ENCODE measurements at places on chromosomes 7 and 10.

GRCh38 chr7:93018716-93019115 lies 99.1 kb downstream of the SAMD9 start:
- no peak for DNase-seq

DNA sequence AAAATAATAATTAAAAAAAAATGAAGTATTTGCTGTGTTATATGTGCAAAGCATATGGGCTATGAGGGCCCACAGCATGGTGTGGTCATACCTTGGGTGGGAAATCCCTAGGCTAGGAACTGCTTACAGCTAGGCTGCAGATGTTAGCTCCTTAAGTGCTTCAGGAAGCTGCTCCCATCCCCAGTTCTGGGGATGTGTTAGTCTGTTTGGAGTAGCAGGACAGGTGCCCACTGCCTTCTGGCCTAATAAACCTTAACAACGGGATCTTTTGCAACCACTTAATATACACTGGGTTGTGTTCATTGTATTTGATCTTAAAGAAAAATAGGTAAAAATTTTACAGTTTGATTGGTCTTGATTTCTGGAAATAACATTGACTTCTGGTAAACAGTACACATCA lies 46.3 kb downstream of the HK1 start:
- no peak for DNase-seq

- DNase-seq: no peak
Observed at GRCh38 chr7:151864081-151864480, 12.8 kb downstream of the PRKAG2 start.

DNA sequence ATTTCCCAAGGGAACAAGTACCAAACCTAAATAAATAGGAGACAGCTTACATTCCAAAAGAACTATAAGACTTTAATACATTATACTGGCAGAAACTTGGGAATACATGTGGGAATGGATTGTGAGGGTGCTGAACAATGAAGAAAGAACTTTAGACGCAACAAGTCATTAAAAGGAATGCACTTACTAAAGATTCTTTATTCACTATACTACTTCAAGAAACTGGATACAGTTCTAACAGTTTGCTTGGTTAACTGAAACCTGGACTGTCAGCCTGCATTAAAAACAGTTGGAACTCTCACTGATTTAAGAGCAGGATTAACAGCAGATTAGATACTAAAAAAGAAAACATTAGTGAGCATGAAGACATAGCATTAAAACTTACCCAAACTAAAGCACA lies 12.0 kb downstream of the CACUL1 start:
- peak; percentile 20 for DNase-seq

- DNase-seq: peak; percentile 43
Observed at GRCh38 chr7:142557971-142558582, 191.2 kb upstream of the PRSS1 start.
